GM23338 (cell line): ENCODE measurements at places on chromosomes 1 and 21. TPM values are rescaled to one million over a fixed set of nuclear protein-coding genes. Genes with fewer than 3 reads are reported as not detected.

Gene RSPH1
- 0.12 TPM in 1 of 2 replicates, not detected in the other for total RNA-seq

Gene PUM1
- total RNA-seq: 117 and 121 TPM in 2 replicates

Gene OLFML2B
- 3.7 and 4.3 TPM in 2 replicates for total RNA-seq

Gene SYT11
- 15.9 and 17.4 TPM in 2 replicates for total RNA-seq

Gene RNU1-4
- under 0.01 TPM in 1 of 2 replicates, not detected in the other for total RNA-seq

Gene CR1
- total RNA-seq: 0.70 and 0.76 TPM in 2 replicates

Gene DCDC2B
- not detected in 2 replicates for total RNA-seq

Gene PAQR7
- 5.2 and 5.5 TPM in 2 replicates for total RNA-seq

Gene SLC44A3
- total RNA-seq: 2.9 and 6.8 TPM in 2 replicates

Gene AJAP1
- 0.23 TPM in 1 of 2 replicates, not detected in the other for total RNA-seq

Gene WDR64
- total RNA-seq: not detected in 2 replicates

Gene PLA2G2D
- total RNA-seq: not detected in 2 replicates

Gene ATP6V1G3
- total RNA-seq: not detected in 2 replicates

Gene S100A2
- total RNA-seq: 0.66 TPM in 1 of 2 replicates, not detected in the other

Gene ZSCAN20
- total RNA-seq: 3.9 and 4.9 TPM in 2 replicates

Gene FAM151A
- total RNA-seq: 0.10 TPM in 1 of 2 replicates, not detected in the other

Gene AIRE
- 0.10 TPM in 1 of 2 replicates, not detected in the other for total RNA-seq

Gene TMEM82
- not detected in 2 replicates for total RNA-seq

Gene TRAF5
- total RNA-seq: 17.8 and 18.9 TPM in 2 replicates

Gene CATSPERE
- not detected in 2 replicates for total RNA-seq

Gene RHBDL2
- total RNA-seq: 0.08 and 0.90 TPM in 2 replicates

Gene SLFNL1
- total RNA-seq: 0.14 TPM in 1 of 2 replicates, not detected in the other

Gene NCAM2
- total RNA-seq: 0.83 and 1.2 TPM in 2 replicates

Gene KLHL21
- total RNA-seq: 31.1 and 35.9 TPM in 2 replicates

Gene SH3D21
- 4.4 and 6.3 TPM in 2 replicates for total RNA-seq

Gene SLAMF1
- not detected in 2 replicates for total RNA-seq

Gene ZNF648
- 0.58 and 1.2 TPM in 2 replicates for total RNA-seq

Gene ACBD6
- 65.9 and 75.7 TPM in 2 replicates for total RNA-seq

Gene GCSAML
- not detected in 2 replicates for total RNA-seq

Gene CSF3R
- total RNA-seq: not detected in 2 replicates
